Muscle of arm (tissue), 14 donors: ENCODE measurements at places on chromosomes 11 and 22. TPM values are rescaled to one million over a fixed set of nuclear protein-coding genes. Genes with fewer than 3 reads are reported as not detected.

DNA sequence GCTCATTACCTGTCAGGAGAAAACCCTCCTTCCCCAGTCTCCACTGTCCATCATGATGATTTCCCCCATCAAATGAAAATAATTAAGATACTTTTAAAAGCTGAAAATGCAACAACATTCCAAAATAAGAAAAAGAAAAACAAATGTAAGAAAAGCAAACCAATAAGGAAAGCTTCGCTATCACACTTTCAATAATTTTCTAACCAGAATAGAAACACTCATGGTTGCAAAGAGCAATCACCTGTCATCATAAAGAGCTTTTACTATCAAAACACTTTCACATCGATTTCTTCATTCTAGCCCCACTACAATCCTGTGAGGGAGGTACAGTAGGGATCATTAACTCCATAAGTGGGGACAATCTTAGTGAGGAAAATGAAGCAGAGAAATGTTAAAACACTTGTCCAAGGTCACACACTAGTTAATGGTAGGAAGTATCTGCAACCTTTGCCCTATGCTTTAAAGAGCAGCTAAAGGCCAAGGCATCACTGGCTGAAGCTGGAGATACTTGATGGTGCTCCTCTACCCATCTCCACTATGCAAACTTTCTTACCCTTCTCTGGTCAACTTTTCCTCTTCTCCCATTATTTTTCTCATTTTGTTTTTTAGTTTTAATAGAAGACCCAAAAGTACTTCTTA lies 2.6 kb downstream of the RBM4B start:
- no peak for DNase-seq

DNA sequence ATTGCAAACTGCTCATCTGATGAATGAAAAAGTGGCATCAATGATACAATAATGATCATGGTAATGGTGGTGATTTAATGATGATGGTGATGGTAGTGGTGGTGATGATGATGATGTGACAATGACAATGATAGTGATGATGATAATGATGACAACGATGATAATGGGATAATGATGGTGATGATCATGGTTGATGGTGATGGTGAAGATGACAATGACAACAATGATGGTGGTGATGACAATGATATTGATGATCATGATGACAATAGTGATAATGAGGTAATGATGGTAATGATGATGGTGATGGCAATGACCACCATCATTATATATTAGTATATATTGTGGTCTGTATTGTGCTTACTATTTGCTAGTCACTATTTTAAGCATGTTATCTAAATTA lies 474.3 kb downstream of the TBC1D22A start:
- DNase-seq: no peak

VPS37C gene
- 16.5 TPM for polyA plus RNA-seq

CDKN1C gene
- 243 TPM for polyA plus RNA-seq

- DNase-seq: no peak
These were observed 2.6 kb downstream of the CYTH4 start for GRCh38 chr22:37284805-37285355.

- DNase-seq: no peak
These were observed 31.1 kb downstream of the NECTIN1 start for GRCh38 chr11:119697882-119698281.

- no peak for DNase-seq
These were observed 123.8 kb downstream of the LARGE1 start for GRCh38 chr22:33796494-33796893.

ZDHHC13 gene
- polyA plus RNA-seq: 16.1 TPM

RASD2 gene
- 13.1 TPM for polyA plus RNA-seq
